Stimulated activated CD4-positive, alpha-beta T cell treated with anti-CD3 and anti-CD28 coated beads, TNF-alpha, amount 100 ng/mL, for 24 hours (primary cell): ENCODE measurements at places on chromosomes 5 and 9.
A peak's percentile ranks its signal among the peaks of the same experiment; 100 is the strongest.

- no peak for DNase-seq
Observed at GRCh38 chr9:132755096-132755495, 84.8 kb downstream of the GTF3C4 start.

DNA sequence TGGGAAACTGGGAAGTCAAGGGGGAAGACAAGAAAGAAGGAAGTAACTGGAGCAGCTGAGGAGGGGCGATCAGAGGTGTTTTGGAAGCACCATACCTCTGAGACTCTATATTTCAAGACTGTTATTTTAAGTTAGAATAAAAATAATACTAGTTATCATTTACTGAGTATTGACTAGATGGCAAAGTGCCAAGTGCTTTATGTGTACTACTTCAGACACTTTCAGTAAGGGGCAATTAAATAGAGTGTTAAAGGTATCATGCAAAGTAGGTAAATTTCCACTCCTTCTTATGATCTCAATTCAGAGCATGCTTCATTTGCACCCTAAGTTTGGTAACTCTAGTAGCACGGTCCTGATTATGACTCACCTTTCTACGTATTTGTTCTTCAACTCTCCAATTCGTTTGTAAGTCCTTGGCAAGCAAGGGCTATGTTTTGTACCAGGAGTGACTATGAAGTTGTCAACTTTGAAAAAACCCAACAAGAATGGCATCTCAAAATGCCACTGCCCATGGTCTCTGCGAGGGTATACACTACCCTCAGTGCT lies 152.4 kb upstream of the RAPGEF1 start:
- no peak for DNase-seq

- DNase-seq, result peak; percentile 27
Observed at GRCh38 chr5:157116483-157116954, 7.7 kb upstream of the HAVCR2 start.

GRCh38 chr5:92980491-92980890 lies 600.5 kb downstream of the NR2F1-AS1 start:
- DNase-seq, result no peak

DNA sequence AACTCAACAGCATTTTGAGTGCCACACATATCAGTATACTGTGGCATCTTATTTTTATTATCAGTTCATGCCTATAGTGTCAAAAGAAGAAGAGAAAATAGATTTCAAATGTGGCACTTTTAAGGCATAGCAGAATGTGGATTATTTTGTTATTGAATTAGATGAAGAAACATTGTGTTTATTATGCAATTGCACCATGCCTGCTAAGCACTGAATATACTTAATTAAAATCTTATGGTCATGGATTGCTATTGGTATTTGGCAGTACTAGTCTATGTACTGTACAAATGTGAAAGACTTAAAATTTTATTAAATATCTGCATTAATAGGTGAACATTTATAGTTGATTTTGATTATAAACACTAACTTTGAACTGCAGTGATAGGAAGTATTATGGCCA lies 128.8 kb downstream of the FER start:
- no peak for DNase-seq
